NCI-H2107 (cell line): ENCODE measurements at places on chromosomes 7 and 10.

DNA sequence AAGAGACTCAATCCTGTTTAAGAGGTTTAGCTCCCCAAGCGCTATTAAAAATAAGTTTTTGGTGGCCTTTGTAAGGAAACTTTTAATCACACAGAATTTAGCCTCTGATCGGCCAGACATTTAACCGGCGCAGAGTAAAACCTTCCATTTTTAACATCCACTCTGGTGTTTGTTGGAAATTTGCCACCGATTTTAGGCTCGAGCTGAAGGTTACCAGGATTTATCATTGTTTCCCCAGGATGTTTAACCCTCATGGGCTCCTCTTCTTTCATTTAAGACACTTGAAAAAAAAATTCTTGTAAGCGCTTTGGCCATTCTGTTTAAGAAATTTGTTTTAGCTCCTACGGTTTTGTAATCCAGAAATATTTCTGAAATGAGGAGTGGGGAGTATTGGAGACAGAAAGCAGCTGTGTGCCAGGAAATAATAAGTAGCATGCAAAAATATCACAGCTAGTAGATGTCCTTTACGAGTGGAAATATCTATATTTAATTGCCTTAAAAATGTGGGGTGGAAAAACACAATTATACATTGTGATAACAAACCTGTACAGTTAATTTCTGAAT, 3.4 kb downstream of the NEUROD6 start:
- no peak for DNase-seq

- DNase-seq = no peak
Observed at GRCh38 chr10:72981882-72982529, 27.4 kb upstream of the PLA2G12B start.

GRCh38 chr10:72692744-72692993, 726 bp downstream of the MCU start:
- DNase-seq = no peak

DNA sequence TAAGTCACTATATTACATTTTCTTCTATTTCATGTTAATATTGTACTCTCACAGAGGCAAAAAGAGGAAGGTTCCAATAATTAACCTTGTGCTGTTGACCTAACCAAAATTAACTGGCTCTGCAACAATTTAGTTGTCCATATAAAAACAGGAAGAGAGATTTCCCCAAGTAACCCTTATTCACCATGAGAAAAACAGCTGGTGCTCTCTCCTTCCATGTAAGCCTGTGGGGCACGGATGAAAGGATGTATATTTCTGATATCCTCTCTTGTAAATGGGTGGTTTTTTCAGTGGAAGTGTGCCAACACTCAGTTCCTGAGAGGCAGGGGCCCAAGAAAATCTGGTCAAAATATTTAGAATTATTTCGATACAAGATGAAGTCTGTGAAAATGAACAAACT, 358.1 kb downstream of the CRPPA start:
- DNase-seq = no peak

- DNase-seq = no peak
Observed at GRCh38 chr7:15593382-15593781, 31.6 kb upstream of the AGMO start.

DNA sequence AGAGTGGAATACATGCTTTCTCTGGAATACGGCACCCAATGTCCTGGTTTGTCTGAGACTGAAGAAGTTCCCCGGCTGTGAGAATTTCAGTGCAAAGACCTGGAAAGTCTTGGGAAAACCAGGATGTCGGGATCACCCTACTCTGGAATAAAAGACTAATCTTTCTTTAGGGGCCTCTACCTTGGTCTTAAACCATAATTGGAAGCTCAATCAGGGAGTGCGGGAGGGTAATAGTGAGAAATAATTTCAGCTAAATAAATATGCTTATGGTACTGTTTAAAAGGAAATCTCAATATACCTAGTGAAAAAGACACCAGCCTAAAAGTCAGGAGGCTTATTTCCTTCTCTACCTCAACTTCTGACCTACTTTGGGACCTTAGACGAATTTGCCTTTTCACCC, 236.1 kb upstream of the GLI3 start:
- no peak for DNase-seq

DNA sequence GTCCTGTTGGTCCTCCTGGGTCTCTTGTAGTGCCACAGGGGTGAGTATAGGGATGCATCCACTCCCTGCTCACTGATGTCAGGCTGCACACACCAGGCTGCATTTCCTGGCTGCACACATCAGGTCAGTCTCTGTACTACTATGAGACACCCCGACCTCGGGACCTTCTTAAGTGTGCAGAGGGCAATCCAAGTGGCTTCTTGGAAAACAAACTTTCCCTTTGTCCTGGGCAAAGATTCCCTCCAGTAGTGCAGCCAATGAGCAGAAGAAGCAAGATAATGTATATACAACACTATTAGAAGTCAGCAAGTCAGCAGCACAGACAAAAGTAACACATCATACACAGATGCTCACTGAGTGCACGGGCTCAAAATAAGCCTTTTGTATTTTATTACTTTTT, 493.5 kb downstream of the GRID1 start:
- no peak for DNase-seq

- no peak for DNase-seq
Observed at GRCh38 chr7:36045326-36045725, 107.7 kb upstream of the EEPD1 start.

- DNase-seq = no peak
Observed at GRCh38 chr10:22978287-22978686, 50.4 kb downstream of the ARMC3 start.

GRCh38 chr7:28078036-28078901, 102.3 kb downstream of the JAZF1 start:
- peak; percentile 26 for DNase-seq

DNA sequence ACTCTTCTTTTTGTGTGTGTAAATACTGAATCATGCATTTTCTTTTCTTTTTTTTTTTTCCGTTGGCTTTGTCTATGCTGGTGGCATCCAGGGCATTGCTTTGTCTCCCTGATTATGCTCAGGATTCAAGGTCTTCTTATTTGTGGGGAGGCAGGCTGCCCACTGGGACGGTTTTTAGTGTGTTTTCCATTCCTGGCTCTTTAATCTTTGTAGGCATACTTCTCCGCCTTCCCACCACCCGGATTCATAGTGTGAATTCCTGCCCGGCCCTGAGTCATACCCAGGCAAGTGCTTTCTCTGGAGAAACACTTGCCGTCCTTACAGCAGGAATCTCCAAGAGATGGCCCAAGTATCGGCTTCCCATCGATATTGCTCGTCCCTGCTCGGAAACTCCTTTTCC, 5.2 kb downstream of the ZNF655 start:
- DNase-seq = no peak

DNA sequence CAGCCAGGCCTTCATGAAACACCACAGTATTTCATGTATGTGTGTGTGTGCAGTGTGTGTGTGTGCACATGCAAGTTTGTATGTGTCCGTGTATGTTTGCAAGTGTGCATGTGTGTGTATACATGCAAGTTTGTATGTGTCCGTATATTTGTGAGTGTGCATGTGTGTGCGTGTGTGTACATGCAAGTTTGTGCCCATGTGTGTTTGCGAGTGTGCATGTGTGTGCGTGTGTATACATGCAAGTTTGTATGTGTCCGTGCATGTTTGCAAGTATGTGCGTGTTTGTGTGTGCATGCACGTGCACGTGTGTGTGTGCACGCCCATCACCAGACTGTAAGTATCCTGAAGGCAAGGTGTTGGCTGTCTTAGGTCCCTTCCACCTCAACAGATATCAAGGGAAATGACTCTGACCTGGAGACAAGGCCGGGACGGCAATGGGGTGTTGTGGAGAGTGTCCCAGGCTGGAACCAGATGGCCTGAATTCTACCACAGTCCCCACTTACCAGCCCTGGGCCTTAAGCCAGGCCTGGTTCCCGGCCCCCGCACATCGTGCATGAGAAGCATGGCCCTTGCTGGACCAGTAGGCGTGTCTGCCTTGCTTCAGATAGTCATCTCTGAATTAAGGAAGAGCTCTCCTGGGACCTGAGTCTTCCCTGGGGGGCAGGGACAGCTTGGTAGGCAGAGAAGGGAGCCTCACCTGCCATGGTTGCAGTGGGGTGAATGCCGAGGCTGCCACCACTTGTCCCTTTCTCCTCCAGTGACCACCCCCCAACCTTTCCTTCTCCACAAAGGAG, 140.0 kb downstream of the GRK5 start:
- DNase-seq = no peak

- DNase-seq = no peak
Observed at GRCh38 chr7:151665368-151665767, 145.7 kb upstream of the RHEB start.

GRCh38 chr10:32263300-32263699, 83.7 kb downstream of the EPC1 start:
- DNase-seq = no peak

DNA sequence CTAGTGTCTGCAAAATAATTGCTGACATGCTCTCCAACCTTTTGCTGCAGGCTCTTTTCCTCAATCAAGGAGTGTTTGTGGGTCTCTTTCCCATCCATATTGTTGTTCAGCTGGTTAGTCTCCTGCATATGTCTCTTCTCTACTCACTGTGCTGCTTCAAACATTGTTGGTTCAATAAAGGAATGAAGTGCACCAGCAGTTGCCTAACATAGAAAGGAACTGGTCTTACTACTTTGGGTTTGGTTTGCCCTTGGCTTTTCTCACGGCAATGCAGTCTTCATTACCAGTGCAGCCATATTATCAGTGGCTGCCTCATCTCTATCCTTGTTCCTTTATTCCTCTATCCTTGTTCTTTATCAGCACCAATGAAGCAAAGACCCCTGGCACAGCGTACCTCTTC, 169.7 kb upstream of the TPK1 start:
- DNase-seq = no peak

- DNase-seq = no peak
Observed at GRCh38 chr7:153887749-153888569, 164.2 kb upstream of the DPP6 start.

- no peak for DNase-seq
Observed at GRCh38 chr10:104689105-104689504, 48.0 kb downstream of the SORCS3 start.

- no peak for DNase-seq
Observed at GRCh38 chr10:118955951-118956801, 73.3 kb upstream of the NANOS1 start.

DNA sequence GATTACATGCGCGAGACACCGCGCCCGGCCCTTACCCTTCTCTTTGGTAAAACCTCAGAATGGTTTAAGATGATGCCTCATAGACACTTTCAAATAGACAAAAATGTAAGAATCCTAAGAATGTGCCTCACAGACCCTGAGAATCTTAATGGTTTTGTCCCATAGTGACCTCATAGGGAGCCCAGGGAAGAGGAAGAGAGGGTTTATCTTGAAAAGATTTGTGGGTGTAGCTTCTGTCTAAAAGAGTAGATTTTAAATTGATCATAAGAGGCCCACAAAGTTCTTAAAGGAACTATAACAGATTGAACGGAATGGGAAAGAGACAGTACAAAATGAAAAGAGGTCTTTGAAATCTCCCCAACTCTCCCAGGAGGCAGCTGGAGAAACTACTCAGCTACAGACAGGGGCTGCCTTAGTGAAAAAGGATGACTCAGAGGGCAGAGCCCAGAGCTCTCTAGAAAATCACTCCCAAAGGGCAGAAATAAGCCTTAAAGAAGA, 220.6 kb downstream of the ADRA2A start:
- DNase-seq = no peak

DNA sequence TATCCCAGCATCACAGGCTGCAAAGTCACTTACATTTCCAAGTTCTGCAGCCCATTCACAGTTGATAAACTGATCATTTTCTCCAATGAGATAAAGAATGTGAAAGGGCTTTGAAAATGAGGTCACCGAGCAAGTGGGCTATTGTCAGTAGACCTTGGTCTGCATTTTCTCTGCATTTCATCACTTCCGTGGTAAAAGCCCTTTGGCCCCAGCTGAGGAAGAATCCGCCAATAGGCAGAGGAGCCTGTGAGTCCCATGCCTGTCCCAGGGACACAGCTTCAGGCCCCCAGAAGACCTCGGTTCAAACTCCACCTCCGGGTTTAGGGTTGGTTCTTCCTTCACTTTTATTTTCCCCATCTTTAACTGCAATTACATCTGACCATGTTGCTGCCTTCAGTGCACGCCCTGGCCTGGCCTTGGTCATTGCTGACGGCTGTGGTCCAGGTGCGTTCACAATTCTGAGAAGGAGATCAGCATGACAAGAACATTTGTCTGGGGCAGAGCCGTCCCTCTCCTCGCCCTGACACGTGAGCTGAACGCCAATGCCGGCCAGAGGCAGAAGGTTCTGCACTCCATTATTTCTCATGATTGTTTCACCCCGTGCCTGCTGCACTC, 292.5 kb downstream of the TCERG1L start:
- DNase-seq = no peak

- no peak for DNase-seq
Observed at GRCh38 chr10:118210276-118210675, 131.8 kb downstream of the FAM204A start.

DNA sequence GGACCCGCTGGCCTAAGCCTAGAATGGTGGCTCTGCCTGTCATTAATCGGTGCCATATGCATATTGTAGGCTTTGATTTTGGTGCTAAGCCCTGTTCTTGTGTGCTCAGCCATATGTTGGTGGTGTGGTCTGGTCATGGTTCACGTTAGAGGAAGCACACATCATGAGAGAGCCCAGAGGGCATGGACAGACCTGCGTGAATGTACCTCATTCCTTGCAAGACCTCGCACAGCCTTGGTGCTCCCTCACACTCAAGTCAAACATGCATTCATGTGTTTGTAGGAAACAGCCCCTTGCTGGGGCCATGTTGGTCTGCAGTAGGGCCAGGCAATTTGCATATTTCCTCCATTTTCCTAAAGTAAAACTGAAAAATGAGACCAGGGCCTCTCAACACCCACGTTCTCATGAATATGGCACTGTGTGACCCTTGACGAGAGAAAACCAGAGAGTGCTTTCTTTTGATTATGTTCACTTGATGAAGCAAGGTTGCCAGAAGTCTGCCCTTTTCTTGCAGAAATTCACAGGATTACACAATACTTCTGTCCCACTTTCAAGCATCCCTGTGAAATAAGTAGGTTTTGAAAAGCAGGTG, 268.7 kb downstream of the CELF2 start:
- no peak for DNase-seq

- no peak for DNase-seq
Observed at GRCh38 chr10:29553544-29554250, 81.1 kb downstream of the SVIL start.

GRCh38 chr7:111509288-111509687, 53.0 kb downstream of the IMMP2L start:
- DNase-seq = no peak

DNA sequence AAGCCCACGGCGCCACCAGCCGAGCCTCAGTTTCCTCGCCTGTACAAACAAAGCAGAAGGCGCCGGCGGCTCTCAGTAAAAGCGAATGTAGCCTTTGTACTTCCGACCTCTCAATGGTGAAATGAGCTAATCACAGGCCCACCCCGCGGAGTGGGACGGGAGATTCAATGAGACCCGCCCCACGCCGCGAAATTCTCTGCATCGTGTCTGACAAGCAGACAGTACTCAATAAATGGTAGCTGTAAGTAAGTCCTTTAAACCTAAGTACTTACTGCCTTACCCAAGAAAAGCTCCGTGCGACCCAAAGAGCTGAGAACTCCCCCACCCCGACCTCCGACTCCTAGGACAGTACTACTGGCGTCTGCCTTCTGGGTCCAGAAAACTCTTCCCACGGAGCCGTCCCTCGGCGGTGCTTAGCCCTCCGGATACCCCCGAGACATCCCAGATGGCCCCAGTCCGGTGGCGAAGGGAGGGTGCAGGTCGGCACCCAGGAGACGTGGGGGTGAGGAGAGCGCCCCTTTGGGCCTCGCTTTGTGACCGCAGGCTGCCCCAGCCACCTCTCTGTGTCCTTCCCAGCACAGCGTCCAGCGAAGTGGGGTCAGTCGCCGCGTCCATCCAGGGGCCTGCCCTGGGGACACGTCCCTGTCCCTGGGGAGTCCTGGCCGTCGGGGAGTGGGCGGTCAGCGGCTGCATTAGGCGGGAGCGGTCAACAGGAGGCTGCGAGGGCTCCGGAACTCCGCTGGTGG, 972 bp upstream of the CXCL12 start:
- no peak for DNase-seq

GRCh38 chr7:84823530-84823929, 363.3 kb downstream of the SEMA3D start:
- DNase-seq = no peak
